ENCODE measurements at places on chromosomes 7 and 10.

DNA sequence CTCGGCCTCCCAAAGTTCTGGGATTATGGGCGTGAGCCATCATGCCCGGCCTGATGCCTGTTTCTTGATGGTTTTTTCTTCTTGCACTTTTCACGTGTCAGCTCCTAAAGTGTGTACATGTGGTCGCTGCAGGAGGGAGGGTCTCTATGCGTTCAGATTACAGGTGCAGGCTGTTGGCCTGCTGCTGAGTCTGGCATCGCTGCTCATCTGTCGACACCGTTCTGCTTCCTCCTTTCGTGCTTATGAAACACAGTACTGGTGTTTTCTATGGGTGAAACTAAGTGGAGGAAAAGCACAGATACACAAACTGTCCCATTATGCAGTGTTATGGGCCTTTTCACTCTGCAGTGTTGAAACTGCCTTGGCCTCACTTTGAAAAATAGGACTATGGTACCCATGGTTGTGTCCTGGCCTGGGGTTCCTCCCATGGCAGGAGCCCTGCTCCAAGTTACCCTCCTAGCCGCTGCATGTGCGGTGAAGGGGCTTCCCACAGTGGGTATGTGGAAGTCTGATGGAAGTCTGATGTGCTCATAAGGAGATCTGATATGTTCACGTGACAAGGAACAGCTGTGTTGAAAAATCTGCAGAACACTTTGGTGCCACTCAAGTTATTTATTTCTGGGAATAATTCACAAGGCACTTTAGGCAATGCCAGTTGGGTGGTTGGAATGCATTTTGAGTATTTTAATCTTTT lies 23.5 kb downstream of the OGDH start:
- DNase-seq: no peak

- no peak for DNase-seq
Measured at GRCh38 chr10:84589526-84590205, 261.3 kb downstream of the CCSER2 start.

DNA sequence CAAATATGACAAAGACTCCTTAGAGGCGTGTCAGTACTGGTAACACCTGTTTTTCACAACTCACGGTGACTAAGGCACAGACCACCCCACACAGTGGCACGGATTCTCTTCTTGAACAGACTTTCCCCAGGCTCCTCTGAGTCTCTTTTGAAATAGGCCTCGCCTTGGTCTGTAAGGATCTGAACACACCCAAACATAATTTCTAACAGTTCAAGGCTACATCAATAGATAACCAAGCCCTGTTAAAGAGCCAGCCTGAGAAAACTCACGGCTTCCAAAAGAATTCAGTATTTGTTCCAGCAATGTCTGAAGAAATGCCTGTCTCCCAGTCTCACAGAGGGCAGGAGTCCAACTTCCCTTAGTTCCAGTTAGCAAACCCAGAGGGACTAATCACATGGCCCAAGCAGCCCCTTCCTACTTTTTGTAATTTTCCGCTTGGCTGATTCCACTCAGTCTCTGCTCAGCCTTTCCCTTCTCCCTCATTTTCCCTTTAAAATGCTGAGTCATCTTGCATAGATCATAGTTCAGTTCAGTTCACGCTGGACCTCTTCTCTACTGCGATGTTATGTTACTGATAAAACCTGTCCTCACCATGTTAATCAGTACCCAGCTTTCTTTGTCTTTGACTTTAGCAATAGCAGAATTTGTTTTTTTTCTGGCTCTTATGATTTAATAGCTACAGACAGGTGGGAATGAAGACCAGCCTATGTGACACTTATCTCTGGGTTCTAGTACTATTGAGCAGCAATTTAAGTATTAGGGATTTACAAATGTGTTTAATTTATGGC lies 22.6 kb upstream of the AKR1C3 start:
- no peak for DNase-seq

DNA sequence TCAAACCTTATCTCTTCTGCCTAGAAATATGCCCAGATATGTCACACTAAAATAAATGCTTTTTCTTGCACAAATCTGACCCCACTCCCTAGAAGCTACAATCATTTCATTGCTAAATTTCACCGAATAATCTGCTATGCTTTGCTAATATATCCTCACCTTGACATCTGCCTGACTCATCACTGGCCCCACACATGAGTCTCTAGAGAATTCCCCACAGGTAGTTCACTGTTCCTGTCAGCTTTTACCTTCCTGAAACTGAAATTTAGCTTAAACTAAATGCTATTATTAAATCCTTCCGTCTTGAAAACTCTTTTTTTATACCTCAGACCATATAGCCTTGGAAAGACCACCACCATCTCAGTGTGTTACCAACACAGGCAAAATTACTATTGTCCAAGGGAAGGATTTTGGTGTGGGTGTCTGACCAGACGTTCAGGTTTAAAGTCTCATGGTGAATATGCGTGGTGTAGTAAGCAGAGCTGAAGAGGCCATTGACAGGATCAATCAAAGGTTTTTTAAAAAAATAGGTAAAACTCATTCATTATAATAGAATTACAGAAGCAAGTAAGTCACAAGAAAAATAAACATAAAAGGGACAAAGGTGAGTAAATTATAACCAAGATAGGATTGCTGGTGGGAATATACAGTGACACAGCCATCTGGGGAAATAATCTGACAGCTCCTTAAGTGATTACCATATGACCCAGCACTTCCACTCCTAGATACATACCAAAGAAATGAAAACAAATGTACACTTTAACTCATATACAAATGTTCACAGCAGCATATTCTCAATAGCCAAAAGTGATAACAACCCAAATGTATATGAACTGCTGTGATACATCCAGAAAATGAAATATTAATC lies 173.5 kb downstream of the KMT2E start:
- DNase-seq: no peak

GRCh38 chr7:108103558-108104298 lies 26.4 kb downstream of the LAMB4 start:
- no peak for DNase-seq

GRCh38 chr7:112882991-112883390 lies 92.8 kb upstream of the TMEM168 start:
- no peak for DNase-seq

DNA sequence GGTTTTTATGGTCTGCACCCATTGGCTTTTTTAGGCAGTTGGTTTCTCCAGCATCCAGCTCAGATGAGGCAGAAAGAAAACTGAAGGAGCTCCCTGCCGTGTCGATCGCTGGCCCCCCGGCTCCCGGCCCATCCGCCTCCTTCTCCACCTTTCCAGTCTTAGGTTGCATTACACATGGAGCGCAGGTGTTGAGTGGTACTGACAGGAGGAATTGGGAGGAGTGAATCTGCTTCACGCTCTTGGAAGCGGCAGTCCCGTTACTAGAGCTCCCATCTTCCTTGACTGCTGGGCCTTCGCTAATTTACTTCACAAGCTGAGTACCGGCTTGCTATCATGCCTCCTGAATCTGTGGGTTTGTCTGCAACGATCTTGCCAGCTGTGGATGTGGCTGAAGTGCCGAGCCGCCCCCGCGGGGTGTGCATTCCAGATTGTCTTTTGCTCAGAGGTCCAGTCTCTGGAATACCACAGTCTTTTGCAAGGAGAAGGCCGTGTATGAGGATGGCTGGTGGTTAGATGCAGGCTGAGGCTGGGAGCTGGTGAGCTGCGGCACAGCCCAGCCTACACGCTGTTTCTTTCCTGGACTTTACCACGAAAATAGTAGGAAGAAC lies 17.1 kb downstream of the IQCE start:
- DNase-seq: no peak

DNA sequence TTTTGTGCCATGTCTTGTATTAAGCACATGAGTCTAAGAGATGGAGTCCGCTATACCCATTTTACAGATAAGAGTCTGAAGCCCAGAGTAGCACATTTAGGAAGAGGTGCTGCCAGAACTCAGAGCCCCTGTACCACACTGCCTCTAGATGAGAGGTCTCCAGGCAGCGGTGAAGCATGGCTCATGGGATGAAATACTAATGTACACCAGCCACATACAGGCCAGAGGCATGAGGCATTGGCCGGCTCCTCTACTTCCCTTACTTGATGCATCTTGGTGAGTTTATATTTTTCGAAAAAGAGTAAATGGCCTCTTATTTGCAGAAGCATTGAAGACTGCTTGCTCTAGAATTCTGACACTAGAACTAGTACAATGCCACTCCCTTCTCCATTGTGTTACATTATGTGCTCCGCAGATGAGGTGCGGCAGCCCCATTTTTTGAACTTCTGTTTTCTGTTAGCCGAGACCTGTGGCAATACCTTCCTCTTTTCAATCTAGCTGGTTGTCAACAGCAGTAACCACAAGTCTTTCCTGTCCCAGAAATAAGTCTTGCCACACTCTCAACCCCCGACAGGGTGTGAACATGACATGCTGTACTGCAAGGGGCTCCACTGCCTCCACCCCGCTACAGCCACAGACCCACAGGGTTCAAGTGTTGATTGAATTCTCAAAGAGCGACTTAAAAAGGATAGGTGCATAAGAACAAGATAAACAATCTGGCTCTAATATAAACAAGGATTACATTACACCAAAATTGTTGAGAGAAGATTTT lies 145.3 kb downstream of the CELF2 start:
- DNase-seq: peak; percentile 87

All from stimulated activated naive CD4-positive, alpha-beta T cell (primary cell).